Stimulated activated CD4-positive, alpha-beta T cell treated with anti-CD3 and anti-CD28 coated beads, TNF-alpha, amount 100 ng/mL, for 1 hour (primary cell): ENCODE measurements at places on chromosomes 1 and 21.

DNA sequence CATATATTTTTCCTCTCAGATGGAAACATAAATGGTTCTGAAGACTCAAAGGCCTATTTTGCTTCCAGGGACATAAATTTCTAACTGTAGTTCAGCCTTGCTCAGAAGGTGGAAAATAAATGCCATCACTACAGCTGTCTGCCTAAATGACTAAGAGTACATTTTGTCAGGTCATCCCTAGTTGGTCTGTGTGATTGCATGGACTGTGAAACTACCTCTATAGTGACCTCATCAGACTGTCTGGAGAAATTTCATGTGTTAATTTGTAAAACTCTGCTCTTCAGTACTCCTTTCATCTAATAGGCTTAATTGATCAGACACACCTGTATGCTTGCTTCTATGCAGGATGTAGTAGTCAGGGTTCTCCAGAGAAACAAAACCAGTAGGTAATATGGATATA lies 886.9 kb downstream of the AMY1C start:
- no peak for DNase-seq

DNA sequence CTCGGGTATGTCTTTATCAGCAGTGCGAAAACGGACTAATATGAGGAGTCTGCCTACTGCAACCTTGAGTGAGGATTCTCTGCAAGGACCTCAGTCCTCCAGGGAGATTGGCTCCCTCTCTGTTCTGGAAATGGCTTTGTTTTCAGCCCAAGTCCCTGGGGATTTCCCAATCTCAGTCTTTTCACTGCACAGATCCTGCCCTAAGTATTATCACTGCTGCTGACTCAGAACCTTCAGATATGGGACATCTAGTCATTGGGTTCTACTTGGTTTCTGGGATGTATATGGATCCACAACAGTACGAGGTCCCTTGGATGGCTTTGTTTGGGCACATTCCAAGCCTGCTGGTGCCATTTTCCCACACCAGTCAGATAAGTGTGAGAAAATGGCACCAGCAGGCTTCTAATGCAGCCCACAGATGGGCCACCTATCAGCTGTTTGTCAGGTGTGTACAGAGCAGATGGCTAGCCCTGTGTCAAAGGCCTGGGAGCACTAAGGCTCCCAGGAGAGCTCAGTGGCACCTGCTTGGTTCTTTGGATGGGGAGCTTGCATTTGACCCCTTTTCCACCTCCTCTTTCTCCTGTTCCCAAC lies 27.4 kb downstream of the ELF3 start:
- DNase-seq, result no peak

- DNase-seq, result no peak
Measured at GRCh38 chr1:204871405-204872037, 859 bp downstream of the NFASC start.

DNA sequence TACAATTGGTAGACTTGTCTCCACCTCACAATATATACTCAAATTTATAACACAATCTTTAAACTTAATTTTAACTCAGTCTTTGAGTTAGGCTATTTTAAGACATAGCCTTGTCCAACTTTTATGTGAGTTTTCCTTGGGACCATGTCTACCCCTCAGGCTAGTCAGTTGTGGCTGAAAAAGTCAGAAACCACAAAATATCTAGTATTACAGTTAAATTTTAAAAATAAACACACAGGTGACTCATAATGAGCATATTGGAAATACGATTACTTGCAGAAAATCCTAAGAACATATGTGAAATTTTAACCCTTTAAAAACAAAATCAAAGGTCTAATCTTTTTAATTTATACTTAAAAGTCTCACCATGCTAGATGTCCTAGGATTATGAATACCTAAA lies 4.8 kb upstream of the ASB17 start:
- no peak for DNase-seq

GRCh38 chr1:212622467-212622866 lies 13.9 kb downstream of the ATF3 start:
- no peak for DNase-seq

GRCh38 chr1:110631836-110632620 lies 25.9 kb upstream of the KCNA2 start:
- no peak for DNase-seq

DNA sequence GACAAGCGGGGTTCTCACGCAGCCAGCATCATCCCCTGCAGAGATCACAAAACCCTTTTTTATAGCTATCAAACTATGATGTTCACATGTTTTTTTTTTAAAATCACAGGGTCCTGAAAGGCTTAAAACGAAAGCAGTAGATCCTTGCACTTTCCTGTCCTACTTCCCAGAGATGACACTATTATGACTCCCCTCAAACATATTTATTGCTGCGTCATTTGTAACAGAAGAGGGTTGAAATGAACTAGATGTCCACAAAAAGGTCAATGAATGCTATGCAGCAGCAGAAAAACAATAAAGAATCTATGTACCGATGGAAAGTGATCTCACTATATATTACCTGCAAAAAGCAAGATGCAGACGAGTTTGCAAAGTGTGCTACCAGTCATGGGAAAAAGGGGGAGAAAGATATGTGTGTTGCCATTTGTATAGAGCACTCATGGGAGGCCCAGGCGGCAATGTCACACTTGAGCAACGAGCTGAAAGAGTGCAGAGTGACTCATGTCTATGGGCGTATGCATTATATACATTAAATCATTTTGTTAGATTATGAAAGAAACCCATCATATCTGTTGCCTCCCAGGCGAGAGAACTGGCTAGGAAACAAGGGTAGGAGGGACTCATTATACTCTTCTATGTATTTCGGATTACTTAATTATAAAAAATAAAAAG lies 68.9 kb upstream of the PARP1 start:
- no peak for DNase-seq

- no peak for DNase-seq
Measured at GRCh38 chr1:222709700-222710153, 2.6 kb downstream of the AIDA start.

DNA sequence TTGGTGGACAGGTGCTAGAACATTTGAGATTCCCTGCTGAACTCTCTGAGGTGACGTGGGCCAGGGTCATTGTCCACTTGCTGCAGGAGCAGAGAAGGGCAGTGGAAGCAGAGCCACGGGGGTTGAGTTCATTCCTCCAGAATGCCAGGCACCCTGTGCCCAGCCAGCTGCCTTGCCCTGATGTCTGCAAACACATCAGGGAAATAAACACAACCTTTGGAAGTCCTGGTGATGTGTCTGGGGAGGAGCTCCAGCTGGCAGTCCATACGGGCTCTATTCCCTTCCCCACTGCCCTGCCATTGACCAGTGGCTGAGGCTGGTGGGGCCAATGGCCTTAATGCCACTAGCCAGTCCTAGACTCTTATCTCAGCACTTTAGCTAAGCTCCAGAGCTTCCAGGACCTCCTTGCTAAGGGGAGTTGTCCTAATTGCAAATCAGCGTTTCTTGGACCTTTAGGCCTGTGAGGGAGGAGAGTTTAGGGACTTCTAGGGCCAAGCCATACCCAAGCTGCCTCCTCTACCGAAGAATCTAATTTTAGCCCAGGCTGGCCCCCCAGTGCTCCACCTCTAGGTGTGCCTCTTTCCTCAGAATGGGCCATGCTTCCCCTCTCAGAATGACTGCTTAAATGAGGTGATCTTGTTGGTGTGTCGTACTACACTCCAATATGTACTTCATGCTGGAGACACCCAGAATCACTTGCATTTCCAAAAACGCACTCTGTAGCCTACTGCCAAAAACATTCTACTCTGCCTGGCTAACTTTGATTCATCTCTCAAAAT lies 25.9 kb upstream of the MFSD2A start:
- no peak for DNase-seq

GRCh38 chr1:157176016-157176415 lies 37.8 kb upstream of the ETV3 start:
- DNase-seq, result no peak

DNA sequence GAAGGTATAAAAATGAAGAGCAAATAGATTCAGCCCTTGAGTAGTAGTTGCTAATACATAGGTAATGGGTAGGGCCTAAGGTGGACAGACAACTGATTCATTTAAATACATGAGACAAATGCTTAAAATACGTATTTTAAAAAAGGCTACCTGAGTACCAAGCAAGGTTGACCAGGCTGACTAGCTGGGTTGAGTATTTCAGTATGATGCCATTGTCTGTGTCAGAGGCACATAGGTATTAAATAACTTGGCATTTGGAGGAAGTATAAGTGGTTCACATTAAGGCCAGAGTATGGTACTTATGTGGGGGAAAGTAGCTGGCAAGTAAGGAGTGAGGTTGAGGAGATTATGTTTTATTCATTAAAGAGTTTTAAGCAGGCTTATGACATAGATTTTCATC lies 19.4 kb downstream of the NEK7 start:
- no peak for DNase-seq

GRCh38 chr1:21346365-21347071 lies 56.3 kb upstream of the ECE1 start:
- DNase-seq, result no peak

- DNase-seq, result no peak
Measured at GRCh38 chr1:209899948-209900347, 38.1 kb upstream of the SYT14 start.

DNA sequence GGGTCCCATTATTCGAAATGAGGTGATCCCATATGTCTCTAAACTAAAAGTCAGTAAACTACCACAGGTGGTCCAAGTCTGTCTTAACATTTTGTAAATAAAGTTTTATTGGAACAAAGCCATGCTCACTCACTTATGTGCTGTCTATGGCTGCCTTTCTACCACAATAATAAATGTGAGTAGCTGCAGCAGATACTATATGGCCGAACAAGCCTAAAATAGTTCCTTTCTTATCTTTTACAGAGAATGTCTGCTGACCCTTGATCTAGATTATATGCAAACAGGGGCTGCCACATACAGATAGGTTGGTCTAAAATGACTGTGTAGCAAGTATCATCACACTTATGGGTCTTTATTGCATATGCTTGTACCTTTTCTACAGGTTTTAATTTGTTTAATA lies 140.0 kb downstream of the VAV3 start:
- no peak for DNase-seq

DNA sequence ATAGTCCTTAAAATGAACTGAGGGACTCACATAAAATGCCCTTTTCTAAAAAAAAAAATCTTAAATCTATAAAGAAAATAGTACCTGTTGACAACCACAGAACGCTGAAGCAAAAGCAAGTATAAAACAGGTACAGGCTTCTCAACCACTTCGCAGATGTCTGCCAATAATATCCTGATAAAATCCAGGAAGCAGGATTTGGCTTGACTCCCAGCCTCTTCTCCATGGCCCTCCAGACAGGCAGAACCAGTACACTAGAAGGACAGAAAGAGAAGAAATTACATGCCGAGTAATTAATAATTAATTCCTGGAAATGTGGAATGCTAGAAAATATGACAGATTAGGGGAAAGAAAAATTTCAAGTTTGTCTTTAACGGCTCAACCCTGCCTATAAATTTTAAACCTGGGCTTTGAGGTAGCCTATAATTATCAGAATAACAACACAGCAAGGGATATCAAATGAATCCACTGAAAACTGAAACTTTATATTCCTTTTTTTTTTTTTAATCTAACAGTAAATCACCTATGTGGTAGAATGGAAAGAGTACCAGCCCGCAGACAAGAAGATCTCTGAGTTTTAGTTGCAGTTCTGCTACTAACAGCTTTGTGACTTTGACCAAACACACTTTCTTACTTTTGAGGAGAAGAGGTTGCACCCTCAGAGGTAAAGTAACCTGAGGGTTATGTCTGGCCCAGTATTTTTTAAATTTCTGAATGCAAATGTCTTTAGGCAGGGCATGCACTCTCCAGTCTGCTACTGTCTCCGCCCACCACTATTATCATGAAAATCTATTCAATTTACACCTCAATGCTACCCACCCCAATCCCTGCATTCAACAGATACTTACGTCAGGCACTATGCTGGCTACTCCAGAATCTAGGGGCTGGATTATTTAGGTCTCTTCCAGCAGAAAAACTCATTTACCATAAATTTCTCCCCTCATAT lies 2.7 kb downstream of the KIAA0319L start:
- no peak for DNase-seq

- DNase-seq, result no peak
Measured at GRCh38 chr1:31861346-31861745, 45.5 kb upstream of the SPOCD1 start.

- no peak for DNase-seq
Measured at GRCh38 chr1:24266398-24266941, 52.7 kb upstream of the GRHL3 start.

- no peak for DNase-seq
Measured at GRCh38 chr1:12078575-12078937, 15.5 kb downstream of the TNFRSF8 start.

DNA sequence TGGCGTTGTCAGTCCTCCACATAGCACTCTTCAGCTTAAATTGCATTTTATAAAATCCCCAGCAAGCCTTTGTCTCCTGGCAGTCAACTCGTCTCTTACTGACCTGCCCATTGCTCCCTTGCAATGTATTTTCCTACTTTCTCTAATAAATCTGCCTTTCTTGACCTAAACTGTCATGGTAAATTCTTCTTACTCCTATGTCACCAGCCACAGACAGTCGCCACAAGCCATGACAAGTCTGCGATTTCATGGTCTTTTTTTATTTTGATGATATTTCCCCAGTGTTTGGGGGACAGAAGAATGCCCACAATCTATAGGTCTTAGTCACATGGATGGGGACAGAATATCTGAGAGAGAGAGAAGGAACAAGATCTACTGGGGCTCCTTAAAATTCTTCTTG lies 8.4 kb downstream of the IFNAR2 start:
- DNase-seq, result no peak

- no peak for DNase-seq
Measured at GRCh38 chr1:25804244-25804963, 4.4 kb downstream of the SELENON start.

GRCh38 chr1:202270871-202271326 lies 70.8 kb downstream of the UBE2T start:
- no peak for DNase-seq

- no peak for DNase-seq
Measured at GRCh38 chr1:203888807-203889251, 27.4 kb downstream of the SNRPE start.

GRCh38 chr21:27519361-27519760 lies 552.5 kb upstream of the ADAMTS5 start:
- DNase-seq, result no peak

GRCh38 chr1:236302941-236303340 lies 21.2 kb upstream of the ERO1B start:
- DNase-seq, result no peak

DNA sequence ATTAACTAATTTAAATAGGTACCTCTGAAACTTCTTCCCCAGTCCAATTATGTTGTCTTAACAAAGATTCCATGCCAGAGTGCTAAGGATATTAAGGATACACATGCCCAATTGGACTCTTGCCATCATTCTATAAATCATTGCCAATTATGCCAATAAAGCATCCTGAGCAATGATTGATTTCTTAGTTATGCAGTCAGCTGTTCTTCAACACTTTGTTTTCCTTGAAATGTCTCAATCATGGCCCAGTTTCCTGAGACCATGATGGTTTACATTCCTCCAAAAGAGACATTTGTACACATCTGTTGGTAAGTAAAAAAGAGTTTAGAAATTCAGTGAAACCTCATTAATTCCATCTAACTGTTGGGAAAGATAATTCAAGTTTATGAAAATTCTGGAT lies 180.4 kb upstream of the PKN2 start:
- no peak for DNase-seq

GRCh38 chr1:18320051-18320450 lies 160.7 kb upstream of the KLHDC7A start:
- no peak for DNase-seq
